ENCODE measurements at places on chromosomes 16 and 17.

DNA sequence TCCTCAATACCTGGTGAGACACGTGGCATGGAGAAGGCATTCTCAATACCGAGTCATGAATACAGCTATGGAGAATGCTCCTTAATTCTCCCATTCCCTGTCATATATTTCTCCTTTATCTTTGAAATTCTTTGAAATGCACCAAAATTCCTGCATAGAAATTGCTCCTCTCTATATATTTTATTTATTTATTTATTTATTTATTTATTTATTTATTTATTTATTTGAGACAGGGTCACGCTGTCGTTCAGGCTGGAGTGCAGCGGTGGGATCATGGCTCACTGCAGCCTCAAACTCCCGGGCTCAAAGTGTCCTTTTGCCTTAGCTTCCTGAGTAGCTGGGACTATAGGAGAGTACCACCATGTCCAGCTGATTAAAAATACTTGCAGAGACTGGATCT, 190.3 kb upstream of the MAF start:
- no peak for DNase-seq

DNA sequence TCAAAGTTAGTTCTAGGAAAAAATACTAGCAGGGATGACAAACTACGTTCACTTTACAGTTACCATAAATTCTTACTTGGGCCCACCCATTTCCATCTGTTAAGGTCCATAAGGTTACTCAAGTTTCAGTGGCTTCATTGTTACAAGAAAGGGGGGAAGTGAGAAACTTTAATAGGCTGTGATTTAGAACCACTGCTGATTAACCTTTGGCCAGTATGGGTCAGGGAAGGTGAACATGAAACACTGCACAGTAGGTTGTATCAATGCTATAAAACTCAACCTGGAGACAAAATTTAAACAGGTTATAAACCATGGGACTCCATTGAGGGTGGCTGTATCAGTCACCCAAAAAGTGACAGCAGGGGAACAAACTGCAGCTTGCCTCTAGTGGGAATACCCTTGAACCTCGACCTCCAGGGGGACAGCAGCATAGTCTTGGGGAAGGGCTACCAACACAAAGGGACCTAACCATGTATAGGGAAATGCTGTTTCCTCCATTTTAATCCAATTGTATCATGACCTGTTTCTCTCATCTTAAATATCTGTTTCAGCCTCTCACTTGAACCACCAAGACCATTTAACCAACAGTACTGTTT, 10.4 kb downstream of the PTRH2 start:
- DNase-seq: no peak

- peak; percentile 48 for DNase-seq
Observed at GRCh38 chr17:59837308-59838051, 55.3 kb downstream of the TUBD1 start.

GRCh38 chr17:79306424-79307318, 232.0 kb downstream of the ENGASE start:
- no peak for DNase-seq

GRCh38 chr16:53968454-53968853, 264.5 kb downstream of the FTO start:
- DNase-seq: no peak

GRCh38 chr16:2846511-2847310, 11.3 kb downstream of the PRSS22 start:
- DNase-seq: no peak

DNA sequence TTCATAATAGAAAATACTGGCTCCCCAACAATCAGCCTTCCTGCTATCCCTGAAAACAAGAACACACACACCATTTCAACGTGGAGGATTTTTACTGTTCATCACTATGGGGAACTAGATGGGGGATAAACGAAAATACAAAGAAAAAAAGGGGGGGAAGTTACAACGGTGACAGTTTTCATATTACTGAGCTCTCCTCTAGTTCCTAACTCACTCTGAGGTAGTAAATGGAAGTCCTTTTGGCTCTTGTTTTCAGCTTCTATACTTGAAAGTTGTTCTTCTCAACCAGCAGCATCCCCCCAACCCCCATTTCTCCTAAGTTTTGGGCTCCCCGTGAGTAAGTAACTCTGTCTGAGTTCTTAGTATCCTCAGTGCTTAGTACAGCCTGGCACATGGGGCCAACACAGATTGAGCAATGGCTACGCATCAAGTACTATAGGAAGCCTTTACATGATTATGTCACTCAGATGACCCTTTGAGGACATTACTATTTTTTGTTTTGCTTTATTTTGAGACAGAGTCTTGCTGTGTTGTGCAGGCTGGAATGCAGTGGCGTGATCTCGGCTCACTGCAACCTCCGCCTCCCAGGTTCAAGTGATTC, 4.2 kb upstream of the CORO7 start:
- no peak for DNase-seq

DNA sequence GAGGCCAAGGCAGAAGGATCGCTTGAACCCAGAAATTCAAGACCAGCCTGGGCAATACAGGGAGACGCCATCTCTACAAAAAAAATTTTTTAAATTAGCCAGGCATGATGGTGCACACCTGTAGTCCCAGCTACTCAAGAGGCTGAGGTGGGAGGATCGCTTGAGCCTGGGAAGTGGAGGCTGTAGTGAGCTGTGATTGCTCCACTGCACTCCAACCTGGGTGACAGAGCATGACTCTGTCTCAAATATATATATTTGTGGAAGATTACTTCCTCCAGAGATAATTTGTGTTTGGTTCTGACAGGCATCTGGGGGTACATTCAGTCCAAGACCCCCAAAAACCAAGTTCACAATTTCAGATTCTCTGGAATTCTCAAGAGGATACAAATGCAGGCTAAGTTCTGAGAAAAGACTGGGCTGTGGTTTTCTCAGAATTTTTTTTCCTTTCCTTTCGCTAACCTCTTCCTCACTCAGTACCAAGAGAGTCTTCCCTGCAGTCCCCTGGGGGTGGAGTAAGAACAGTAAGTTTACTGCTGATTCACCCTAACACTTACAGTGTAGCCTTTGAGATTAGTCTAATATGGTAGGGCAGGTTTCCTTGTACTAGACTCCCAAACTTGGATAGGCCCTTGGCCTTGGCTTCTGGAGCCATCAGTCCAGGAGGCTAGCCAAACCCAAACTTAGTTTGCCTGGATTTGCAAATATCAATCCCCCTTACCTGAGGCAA, 15.1 kb downstream of the GSDMB start:
- DNase-seq: peak; percentile 1

- no peak for DNase-seq
Observed at GRCh38 chr17:69703751-69704150, 289.3 kb downstream of the MAP2K6 start.

- DNase-seq: no peak
Observed at GRCh38 chr17:4540687-4541327, 14.4 kb downstream of the MYBBP1A start.

- DNase-seq: no peak
Observed at GRCh38 chr16:89658221-89658879, 714 bp downstream of the SPATA33 start.

DNA sequence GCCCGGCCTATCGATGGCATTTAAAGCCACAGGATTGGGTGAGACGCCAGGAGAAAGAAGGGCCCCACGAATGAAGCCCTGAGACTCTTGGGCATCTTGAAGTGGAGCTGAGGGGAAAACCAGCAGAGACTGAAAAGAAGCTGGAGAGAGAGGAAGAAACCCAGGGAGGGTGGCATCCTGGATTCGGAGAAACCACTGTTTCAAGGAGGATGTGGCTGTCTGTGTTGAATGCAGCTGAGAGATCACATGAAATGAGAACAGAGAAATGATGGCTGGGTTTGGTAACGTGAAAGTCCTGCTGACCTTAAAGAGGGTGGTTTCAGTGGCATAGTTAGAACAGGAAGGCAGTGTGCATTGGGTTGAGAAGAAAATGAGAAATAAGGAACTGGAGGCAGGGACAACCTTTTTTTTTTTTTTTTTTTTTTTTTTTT, 3.8 kb downstream of the TNFSF12 start:
- DNase-seq: no peak

GRCh38 chr17:83145831-83146230, 66.4 kb downstream of the METRNL start:
- no peak for DNase-seq

Data from mesothelial cell of epicardium (in vitro differentiated cells).